Hematopoietic multipotent progenitor cell treated with erythropoietin and hydrocortisone succinate and interleukin-3 and kit ligand, for 8 days (in vitro differentiated cells): ENCODE measurements at places on chromosomes 7 and 10.

- DNase-seq = no peak
Measured at GRCh38 chr10:11243425-11244222, 226.0 kb downstream of the CELF2 start.

DNA sequence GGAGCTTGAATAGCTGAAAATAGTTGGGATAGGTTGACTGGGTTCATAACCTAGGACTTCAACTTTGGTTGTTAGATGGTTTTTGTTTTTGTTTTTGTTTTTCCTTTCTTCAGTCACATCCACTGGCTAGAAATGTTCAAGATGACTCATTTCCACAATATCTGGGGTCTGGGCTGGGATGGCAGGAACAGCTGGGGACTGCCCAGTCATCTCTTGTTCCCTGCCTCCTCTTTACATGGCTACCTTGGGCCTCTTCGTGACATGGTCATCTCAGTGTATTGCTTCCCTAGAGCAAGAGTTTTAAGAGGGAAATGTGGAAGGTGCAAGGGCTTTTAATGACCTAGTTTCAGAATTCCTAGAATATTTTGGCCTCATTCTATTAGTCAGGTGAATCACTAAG, 915.8 kb downstream of the XPNPEP1 start:
- DNase-seq = no peak

- no peak for DNase-seq
Measured at GRCh38 chr7:13532028-13532753, 457.3 kb downstream of the ETV1 start.

- no peak for DNase-seq
Measured at GRCh38 chr10:10591715-10592341, 425.8 kb upstream of the CELF2 start.

DNA sequence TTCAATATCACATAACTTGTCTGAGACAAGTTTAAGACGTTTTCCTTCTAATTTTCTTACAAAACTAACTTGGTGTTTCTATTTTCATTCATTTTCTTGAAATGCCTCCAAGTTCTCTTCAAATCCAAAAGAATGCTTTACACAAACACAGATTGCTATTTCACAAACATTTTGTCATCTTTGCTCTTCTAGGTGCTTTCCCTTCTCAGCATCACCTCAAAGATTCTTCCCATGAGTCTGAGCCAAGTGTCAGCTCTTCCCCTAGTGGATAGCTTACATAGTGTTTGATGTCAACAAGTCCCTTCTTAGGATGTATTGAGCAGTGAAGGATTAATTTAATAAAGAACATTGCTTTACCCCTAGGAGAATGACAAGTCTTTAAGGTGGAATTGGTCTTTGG, 38.1 kb upstream of the SEMA3A start:
- no peak for DNase-seq

- peak; percentile 46 for DNase-seq
Measured at GRCh38 chr7:112495810-112496462, 15.1 kb downstream of the LSMEM1 start.

DNA sequence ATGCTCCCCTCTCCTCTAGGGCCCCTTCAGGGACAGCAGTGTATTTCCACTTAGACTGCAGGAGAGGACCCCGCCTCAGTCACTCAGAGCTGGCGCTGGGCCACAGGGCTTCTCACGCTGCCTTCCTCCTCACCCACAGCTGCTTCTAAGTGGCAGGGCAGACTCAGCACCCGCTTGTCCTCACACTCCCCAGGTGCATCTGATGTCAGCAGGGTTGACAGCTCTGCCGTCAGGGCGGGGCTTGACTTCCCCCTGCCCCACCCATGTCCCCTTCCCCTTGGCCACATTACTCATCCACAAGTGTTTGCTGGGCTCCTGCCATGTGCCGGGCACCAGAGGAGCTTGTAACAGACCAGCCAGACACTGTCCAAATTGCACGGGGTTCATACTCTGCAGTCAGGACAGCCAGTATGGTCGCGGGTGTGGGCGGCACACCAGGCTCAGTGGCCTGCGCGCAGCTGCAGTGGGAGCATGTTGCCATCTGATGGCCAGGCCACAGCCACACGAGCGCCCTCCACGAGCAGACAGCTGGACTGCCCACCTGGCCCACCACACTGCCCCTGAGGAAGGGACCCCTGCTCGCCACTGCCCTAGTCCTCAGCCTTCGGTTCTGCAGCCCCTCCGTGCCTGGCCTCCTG, 29.3 kb upstream of the TTYH3 start:
- no peak for DNase-seq
